ENCODE measurements at places on chromosomes 12 and 14.

DNA sequence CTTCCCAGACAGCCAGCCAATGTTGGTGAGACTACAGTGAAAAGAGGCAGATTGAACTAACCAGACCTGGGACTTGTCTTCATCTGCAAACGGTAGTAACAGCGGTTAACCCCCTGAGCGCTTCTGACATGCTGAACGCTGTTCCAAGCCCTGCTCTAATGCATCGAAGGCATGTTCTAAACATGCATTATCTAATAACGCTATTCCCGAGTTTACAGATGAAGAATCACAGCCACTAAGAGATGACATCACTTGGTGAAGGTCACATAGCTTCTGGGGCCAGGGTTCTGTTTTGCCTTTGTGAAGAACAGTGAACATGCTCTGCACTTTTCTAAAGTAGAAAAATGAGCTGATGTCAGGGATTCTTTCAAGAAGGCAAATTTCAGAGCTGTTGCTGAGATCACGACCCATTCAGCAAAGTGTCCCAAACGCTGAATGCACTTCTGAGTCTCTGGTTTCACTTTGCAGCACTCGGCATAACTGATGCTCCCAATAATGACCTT is 56.0 kb downstream of the FOS start:
- no peak for DNase-seq

- DNase-seq = no peak
These were observed 59.8 kb downstream of the SIX1 start for GRCh38 chr14:60589442-60589841.

GRCh38 chr12:14394317-14395073 is 29.0 kb downstream of the ATF7IP start:
- no peak for DNase-seq

- no peak for DNase-seq
These were observed 19.5 kb downstream of the SDR9C7 start for GRCh38 chr12:56914724-56915123.

DNA sequence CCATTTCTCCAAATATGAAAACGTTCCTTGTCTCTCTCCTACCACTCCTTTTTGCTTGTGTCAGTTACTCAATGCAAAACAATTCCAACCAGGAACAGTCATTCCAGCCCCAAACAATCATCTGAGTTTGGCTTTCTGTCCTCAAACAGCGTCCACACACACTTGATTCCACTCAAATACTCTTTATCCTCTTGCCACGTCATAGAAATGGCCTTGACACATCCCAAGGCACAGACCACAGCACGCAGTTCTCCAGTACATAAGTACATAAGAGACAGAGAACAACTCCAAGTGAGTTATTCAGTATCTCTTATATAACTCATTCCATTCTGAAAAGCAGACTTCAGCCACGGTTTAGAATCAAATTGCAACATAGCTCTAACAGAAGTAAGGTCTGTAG is 299.2 kb downstream of the RPS29 start:
- DNase-seq = no peak

- DNase-seq = no peak
These were observed 72.9 kb downstream of the TESC start for GRCh38 chr12:117026343-117026742.

- DNase-seq = no peak
These were observed 13.8 kb upstream of the IFI27L2 start for GRCh38 chr14:94143239-94143638.

DNA sequence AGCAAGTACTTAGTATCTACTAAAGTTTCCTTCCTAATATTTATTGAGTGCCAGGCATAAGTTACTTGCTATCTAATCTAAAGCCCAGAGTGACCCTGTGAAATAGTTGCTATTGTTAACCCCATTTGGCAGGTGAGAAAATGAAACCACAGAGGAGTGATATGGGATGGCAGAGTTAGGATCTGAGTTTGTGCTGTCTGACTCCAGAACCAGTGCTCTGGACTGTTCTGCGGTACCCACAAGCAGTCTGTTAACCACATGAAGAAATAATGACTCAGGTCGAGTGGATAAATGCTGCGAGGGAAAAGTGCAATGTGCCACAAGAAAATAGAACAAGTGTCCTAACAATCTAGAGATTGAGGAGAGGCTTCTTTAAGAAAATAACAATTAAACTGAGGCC is 60.7 kb upstream of the GZMB start:
- DNase-seq = no peak

- DNase-seq = no peak
These were observed 84.7 kb downstream of the GPATCH2L start for GRCh38 chr14:76236172-76237130.

Data from activated CD8-positive, alpha-beta memory T cell treated with anti-CD3 and anti-CD28 coated beads for 1 hour (primary cell).